CD4-positive, alpha-beta T cell treated with Interleukin-4 for 4 hours (primary cell): ENCODE measurements at places on chromosomes 7 and 10.

DNA sequence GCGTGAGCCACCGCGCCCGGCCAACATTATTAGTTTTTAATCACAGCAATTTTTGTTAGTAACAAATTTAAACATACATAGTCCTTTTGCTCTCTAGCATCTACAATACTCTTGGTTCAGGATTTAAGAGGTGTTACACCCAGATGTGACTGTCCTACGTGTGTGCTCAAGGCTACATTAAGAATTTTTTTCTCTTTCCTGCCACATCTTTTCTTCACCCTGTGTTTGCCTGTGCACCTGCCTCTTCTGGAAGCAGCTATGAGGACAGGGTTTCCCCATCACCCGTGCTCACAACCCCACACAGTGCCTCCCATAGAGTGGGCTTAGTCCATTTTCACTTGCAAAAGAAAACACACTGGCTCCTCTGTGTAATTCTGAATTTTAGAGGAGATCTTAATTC, 186.7 kb upstream of the KLF6 start:
- DNase-seq = peak; percentile 39

DNA sequence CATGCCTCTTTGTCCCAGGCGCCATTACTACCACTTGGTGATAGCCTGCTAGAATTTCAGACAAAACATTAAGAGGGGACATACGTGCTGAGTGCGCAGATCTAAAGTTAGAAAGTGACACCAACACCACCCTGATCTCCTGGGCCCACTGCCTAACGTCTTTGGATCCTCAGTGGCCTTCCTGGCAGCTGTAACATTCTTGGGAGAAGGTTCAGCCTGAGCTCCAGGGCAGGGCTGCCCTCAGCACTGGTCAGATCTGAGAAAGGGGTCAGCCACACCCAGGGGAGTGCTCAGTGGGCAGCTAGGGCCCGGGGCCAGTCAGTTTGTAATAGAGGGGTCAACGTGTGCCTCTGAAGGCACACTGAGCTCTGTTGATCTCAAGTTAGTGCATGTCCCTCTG, 48.4 kb downstream of the ZCCHC24 start:
- DNase-seq = no peak

- DNase-seq = peak; percentile 86
These were observed 9.6 kb downstream of the IL2RA start for GRCh38 chr10:6052247-6053221.

DNA sequence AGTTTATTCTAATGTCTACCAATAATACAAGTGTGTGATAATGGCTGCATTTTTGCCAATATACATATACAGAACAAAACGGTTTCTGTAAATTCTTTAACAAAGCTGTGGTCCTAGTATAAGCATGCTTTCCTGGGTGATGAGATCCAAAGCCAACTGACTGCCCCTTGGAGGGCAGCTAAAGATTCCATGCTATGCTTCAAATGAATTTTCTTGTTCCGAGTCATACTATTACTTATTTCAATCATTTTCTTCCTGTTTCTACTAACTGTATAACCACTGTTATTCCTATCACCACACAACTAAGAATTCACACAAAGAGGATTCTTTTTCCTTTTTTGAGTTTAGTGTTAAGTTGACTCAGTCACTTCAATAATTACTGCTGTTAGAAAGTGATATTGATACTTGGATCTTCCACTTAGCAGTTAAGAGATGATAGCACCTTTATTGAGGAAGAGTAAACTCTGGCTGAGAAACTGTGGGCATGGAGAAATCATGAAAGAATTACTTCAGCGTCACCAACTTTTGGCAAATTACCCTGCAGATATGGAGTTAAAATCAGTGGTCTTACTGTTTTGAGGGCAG, 197.5 kb downstream of the ARL4A start:
- no peak for DNase-seq

GRCh38 chr10:8069108-8069507, 14.6 kb downstream of the GATA3 start:
- DNase-seq = no peak

DNA sequence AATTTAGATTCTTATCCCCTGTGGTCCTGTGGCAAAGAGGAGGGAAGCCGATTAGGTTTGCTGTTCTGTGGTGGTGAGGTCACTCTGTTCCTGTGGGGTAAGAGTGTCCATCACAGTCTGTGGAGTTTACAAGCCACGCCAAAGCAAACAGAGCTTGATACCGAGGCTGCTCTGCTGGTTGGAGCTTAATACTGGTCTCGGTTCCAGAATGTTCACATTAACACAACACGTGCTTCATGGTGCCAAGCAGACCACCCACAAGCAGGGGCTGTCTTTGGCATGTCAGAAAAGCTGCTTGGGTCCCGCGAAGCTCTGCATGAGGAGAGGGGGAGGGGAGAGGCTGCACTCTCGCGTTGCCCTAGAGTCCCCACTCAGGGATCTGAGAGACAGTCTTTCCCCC, 47.5 kb downstream of the DNAJB6 start:
- no peak for DNase-seq

- DNase-seq = no peak
These were observed 67.1 kb downstream of the PIP4K2A start for GRCh38 chr10:22647244-22647643.

DNA sequence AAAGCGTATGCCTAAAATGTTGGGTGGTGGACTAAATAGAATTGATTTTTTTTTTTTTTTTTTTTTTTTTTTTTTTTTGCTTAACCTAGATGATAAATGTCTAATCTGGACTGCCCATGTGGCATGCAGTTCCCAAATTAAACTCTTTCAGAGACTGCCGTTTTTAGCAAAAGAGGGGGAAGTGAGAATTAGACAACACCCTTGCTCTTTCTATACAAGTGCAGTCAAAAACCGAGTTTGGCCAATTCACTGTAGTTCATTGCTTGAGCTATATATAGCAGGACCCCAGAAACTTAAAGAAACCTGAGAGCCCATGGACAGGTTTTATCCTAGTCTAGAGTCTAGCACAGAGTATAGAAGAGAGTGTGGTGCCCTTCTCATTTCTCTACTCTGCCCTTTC, 141.9 kb downstream of the GRM3 start:
- DNase-seq = no peak

DNA sequence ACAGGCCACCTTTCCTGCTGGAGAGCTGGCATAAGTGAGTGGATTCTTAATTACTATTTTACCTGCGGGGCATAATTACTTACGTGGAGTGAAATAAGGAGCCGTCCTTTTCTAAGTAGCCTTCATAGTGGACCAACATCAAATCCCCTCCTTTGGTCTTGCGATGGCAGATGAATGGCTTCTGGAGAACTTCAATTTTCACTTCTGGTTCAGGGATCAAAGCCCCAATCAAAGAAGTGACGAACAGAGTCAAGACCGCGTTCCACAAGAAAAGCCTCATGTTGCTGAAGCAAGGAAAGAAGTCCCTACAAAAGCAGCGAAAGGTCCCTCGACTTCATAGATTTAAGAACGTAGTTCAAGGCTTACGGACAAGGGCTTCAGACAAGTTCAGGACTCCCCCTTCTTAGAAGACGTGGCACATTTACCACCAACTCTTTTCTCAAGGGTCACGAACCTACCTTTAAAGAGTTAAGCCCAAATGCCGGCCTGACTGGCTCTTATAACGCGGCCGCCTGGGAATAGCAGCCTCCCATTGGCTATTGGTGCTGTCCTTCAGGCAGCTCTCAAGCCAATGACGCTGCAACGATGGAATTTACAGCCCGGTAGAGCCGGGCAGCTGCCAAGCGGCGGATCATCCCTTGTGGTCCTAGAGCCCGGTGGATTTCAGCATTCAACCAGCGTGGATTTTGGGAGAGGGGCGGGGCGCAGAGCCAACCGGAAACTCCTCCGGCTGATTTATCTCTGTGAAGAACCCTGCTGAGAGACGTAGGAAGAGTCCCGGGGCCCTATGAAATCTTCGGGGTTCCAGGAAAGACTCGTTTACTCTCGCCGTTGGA, at the start of gene FKBP14:
FKBP14 (minus strand) TSS at position 474 of the 836 bp plus-strand sequence; CDS start at position 280, 194 bp downstream.
- peak; percentile 98 for DNase-seq

DNA sequence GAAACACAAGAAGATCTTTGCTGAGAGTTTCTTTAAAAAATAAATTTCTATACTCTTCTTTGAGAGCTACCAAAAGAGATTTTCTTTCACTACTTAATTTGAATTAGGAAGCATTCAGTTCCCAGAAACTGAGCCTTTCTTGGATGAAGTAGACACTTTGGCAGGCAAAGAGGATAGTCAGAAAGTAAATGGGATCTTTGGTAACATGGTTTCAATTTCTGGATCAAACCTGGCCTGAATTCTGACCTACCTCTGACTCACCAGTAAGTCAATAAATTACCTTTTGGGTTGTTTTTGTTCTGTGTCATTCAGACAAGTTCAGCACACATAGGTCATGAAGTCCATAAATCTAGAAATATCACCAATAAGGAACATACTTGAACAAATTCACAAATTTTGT, 26.8 kb upstream of the CABCOCO1 start:
- DNase-seq = no peak

DNA sequence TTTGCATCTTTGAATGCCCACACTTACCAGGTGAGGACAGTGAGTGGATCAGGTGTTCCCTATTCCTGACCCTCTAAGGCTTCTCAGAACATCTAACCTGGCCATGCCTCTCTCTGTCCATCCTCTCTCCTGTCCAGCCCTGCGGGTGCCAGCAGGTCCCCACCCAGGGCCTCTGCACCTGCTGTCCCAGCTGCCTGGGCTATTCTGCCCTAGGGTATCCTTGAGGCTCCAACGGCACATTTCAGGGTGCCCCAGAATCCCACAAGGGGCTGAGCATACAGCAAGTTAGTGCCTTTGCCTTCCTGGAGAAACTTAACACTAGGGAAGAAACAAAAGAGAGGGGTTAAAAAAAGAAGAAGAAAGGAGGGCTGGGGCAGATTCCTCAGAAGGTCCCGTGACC, 107.4 kb downstream of the UNCX start:
- no peak for DNase-seq

- no peak for DNase-seq
These were observed 110.4 kb downstream of the PKD1L1 start for GRCh38 chr7:47837826-47838225.

- no peak for DNase-seq
These were observed 644.4 kb downstream of the GRM8 start for GRCh38 chr7:126608339-126608776.

- DNase-seq = no peak
These were observed 23.9 kb downstream of the SLC18A2 start for GRCh38 chr10:117264782-117265181.

GRCh38 chr10:52779541-52780390, 7.2 kb upstream of the MBL2 start:
- DNase-seq = no peak

DNA sequence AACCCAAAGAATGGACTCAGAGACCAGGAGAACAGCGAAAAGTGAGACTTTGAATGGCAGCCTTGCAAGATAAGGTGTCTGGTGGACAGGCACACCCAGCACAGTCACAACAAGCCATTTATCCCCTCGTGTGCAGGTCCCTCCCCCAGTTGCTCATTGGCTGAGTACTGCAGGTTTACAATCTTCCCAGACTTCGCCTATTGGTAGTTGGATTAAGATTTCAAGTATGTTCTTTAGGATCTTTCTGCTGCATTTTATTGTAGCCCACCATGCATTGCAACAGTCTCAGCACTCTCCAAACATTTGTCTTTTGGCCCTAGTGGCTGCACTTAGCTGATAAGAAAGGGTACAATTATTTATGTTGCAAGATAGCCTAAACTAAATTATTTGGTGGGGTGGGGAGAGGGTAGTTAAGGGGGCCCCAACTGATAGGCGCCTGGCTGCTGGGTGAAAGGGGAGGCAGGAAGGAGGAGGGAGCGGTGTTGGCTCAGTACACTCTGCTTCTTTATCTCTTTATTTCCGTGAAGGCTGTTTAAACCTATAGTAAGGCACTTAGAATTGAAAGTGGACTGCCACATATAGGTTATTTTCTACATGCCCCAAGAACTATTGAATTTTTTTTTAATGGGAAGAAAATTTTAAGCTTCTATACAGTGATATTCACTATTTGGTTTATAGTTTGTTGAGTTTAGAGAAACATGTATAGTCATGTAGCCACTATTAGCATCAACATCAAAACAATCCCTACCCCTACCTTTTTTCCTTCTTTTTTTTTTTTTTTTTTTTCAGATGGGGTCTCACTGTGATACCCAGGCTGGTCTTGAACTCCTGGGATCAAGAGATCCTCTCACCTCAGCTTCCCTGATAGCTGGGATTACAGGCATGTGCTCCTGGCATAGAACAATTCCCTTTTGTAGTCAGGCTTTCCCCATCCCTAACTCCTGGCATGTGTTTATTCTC, 54.2 kb downstream of the GUSB start:
- no peak for DNase-seq

GRCh38 chr7:33062023-33062781, at the start of gene NT5C3A:
TSS of gene NT5C3A (minus strand) at chr7:33062776. CDS start at chr7:33062705, 71 bp downstream.
- no peak for DNase-seq

DNA sequence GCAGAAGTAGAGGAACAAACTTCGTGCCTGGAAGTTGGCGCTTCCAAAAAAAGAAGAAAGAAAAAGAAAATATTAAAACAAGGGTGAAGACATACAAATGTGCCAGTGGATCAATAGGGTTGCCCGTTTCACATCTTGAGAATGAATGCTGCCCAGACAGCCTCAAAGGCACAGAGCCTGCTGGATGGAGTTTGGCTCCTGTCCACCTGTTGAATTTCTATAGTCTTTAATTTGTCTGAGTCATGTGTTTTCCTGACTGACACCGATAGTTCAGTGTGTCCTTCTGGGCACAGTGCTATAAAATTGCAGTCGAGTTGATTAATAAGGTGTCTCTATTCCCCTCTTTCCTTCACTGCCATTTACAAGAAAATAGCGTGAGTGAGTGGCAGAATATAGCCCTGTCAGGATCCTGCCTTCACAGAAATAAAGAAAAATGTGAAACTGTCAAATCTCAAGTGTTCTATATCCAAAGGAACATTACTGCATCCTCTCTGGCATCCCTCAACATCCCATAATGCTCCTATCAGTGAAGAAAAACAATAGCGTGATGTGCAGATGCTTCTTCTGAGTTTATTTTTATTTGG, 471.3 kb upstream of the AUTS2 start:
- no peak for DNase-seq

DNA sequence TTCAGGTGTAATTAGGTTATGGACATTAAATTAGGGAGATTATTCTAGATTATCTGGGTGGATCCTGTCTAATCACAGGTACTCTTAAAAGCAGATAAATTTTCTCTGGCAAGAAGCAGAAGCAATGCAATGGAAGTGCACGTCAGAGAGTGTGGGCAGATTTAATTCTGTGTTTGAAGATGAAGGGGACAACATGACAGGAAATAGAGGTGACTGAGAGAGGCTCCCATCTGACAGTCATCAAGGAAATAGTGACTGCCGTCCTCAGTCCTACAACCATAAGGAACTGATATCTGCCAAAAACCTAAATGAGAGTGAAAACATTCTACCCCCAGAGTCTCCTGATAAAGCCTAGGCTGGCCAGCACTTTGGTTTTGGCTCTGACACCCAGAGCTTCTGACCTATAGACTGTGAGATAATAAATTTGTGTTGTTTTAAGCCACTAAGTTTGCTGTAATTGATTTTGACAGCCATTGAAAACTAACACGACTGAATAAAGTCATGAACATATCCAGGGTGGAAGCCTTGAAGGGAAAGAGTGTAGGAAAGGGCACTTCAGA, 30.5 kb upstream of the DDX50 start:
- no peak for DNase-seq
